ENCODE measurements at places on chromosomes 1 and 21.
A peak's percentile ranks its signal among the peaks of the same experiment; 100 is the strongest.

- no peak for DNase-seq
These were observed 1.2 kb downstream of the SDHB start for GRCh38 chr1:17052641-17053040.

- no peak for DNase-seq
These were observed 303.2 kb downstream of the RWDD3 start for GRCh38 chr1:95537176-95537575.

DNA sequence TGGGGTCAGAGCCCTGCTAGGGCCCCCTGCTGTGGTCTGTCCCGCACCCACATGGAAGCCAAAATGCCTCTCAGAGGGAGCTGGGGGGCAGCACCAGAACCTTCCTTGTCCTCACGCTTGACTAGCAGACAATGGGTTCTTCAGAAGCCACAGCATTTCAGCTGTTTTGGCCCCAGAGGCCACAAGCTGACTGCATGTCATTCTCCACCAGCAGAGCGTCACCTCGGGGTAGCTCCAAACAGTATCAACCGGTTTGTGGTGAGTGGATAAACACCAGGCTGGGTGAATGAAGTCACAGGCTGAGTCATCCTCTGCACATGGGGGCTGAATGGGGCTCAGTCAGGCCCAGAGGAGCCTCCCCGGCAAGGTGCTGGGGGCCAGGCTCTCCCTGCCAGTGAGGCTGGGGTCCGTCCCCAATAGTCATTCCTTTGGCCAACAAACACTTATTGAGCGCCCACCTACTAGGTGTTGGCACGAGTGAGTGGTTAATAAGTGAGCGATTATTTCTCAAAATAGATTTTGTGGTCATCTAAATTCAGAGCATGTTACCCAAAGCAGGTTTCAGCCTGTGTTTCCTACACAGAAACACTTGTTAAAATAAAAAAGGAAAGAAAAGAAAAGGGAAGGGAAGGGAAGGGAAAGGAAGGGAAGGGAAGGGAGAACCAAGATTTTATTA lies 9.1 kb downstream of the OLIG1 start:
- peak; percentile 89 for DNase-seq

DNA sequence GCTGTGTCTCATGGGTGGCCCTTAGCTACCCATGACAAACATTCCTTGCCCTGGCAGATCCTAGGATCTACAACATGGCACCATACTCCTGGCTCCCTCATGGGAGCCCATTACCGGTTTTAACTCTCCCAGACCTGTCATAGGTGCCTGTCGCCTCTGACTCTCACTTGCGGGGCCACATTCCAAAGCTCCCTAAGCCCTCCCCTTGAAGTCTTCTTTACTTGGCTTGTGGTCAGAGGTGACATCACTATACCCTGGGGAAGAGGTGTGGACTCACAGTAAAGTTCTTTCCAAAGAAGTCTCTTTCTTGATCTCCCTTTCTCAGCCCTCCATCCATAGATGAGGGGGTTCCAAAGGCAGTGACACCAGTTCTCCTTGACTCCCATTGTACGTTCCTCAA lies 5.4 kb upstream of the SLAMF9 start:
- no peak for DNase-seq

DNA sequence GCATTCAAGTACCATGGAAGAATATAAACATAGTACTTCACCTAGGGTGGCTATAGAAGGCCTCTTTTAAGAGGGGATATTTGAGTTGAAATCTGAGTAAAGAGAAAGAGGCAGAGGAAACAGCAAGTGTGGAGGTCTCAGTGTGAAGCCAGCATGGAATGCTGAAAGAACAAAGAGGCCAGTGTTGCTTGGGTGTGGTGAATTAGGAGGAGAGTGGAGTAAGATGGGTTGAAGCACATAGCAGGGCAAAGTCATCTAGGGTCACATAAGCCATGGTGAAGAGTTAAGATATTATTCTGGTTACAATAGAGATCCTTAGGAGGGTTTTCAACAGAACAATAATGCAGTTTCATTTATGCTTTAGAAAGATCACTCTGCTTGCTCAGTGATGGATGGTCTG lies 37.5 kb downstream of the C1orf141 start:
- DNase-seq: no peak

- no peak for DNase-seq
These were observed 12.0 kb downstream of the CREG1 start for GRCh38 chr1:167541610-167542009.

DNA sequence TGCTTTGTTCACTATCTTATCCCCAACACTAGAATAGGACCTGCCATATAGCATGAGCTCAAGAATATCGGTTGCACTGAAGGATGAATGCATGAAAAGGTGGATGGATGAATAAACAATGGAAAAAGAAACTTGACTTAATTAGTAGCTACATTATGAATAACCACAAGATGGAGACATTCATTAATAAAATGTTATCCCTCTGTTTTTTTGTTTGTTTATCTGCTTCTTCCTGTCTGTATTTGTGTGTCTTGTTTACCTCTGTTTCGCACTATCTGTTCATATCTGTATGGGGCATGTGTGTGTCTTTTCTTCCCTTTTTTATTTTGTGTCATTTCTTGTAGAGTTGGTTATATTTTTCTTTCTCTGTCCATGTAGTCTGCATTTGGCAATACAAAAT lies 1.1 kb upstream of the OR14I1 start:
- DNase-seq: no peak

- DNase-seq: no peak
These were observed 40.8 kb upstream of the POFUT2 start for GRCh38 chr21:45328198-45329091.

DNA sequence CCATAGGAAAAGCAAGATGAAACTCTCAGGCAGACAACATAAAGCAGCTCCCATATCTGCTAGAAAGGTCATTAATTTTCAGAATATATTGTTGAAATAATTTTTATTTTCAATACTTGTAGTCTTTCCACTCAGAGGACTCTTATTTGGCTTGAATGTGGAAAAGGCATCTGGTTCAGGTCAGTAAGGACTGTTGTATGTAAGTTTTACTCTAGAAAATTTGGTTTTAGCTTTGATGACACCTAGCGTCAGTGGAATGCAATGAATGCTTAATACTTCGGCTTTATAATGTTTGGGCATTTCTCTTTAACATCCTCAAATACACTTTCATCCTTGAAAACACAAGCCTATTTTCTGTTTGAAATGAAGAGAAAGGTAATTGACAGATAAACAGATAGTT lies 63.3 kb downstream of the LRRC40 start:
- DNase-seq: no peak

- DNase-seq: peak; percentile 15
These were observed 183.8 kb downstream of the DHRS3 start for GRCh38 chr1:12434174-12434573.

DNA sequence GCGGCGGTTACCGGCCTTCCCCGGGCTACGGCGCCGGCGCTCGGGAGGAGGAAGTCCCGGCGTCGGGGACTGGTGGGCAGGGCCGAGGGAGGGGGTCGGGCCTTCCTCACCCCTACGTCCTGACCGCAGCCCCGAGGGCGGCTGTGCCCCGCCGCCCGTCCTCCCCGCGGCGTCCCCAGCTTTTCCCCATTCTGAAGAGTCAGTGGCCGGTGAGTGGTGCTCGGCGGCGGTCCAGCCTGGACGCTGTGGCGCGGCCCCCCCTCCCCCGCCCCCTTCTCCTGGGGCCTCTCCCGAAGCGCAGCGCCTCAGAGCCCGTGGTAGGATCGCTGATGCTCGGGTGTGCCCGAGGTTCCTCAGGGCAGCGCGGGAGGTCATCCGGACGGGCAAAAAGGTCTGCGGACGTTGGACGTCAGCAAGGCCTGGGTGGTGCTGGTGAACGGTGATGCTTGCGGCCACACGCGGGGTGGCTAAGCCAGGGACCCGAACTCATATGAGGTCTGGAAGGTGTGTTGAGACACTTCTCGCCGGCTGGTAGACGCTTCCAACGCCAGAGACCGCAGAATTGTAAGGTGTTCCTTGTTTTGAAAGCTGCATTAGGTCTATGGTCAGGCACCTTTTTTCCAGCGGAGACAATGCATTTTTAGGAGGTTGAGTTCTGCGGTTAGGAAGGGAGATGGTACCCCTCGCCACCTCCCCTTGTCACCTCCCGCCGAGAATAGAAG lies 725 bp downstream of the SLC25A33 start:
- peak; percentile 77 for DNase-seq

DNA sequence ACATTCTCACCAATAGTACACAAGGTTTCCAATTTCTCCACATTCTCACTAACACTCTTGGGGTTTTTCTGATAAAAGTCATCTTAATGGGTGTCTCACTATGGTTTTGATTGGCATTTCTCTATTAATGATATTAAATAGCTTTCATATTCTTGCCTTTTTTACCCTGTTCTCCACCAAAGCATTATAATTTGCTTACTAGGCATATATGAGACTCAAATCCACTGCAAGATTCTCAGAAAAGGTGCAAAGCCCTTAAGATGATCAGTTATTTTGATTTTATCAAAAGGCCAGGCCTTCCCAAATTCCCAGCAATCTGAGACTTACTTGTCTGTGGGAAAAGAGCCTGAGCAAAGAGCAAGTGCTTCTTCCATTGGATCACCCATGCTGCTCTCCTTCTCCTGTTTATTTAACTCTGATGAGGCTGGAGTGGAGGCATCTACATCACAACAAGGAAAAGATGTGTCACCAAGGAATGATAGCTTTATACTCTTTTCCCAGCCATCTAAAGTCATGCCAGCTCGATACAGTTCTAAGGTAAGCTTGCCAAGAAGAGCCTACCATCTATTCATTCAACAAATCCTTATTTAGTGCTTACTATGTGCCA lies 24.6 kb downstream of the CLSPN start:
- DNase-seq: no peak

GRCh38 chr21:42145569-42146272 lies 73.2 kb upstream of the ABCG1 start:
- peak; percentile 88 for DNase-seq

DNA sequence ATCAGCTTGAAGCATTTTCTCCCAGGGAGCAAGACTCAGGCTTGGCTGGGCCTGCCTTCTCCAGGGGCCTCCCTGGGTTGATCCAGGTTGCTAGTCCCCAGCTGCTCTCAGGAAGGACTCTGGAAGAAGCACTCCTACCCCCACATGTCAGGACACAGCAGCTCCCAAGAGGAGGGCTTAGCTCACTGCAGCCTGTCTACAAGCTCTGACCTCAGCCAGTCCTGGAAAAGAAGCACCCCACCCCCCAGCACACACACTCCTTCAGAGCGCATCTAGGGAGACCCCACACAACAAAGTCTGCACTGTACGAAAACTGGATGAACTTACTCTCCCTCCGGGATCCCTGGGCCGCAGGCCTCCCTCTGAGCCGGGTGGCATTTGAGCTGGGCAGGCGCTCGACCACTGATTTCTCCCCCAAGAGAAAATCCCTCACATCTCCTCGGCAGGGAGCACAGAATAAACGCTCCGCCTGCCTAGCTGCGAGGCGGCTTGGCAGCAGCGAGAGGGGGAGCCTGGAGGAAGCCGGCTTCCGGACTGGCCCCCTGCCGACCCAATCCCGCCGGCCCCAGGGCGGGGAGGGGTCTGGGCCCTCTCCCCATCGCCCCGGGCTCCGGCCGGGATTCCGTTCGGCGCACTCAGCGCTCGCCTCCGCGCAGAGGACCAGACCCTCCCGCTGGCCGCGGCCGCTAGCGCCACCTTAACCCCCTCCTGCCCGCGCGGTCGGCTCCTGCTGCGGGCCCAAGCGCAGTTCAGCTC lies at the start of gene KCNA2:
TSS of gene KCNA2 (minus strand) at position 458 of the 756 bp plus-strand sequence. CDS start 1,576 bp downstream, outside the sequence.
- no peak for DNase-seq

DNA sequence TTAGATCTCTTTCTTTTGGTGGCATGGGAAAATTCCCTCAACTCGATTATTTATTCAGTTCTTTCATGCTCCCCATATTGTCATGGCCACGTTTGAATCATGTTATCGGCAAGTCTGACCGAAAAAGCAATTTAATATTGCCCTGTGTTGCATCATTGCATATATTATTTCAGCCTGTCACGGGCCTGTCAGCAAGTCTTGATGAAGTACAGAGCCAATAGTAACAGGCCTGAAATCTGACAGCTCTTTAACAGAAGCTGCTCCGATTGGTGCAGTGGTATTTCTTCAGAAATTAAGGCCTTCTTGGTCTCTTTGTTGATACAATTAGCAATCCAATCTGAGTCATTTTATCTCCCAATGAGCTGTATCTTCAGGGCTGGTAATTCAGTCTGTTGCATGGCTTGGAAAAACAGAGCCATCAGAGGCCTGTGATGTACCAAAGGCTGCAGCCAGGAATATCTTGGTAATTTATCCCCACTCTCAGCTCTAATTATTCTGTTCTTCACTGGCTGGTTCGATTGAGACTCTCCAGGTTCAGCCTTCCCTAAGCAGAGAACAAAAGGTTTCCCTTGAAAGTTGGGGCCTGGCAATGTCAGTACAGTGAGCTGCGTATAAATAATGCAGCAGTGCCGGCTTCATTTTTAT lies 149.5 kb downstream of the FGGY start:
- no peak for DNase-seq

- DNase-seq: no peak
These were observed 186.4 kb downstream of the MRPL39 start for GRCh38 chr21:25420831-25421230.

DNA sequence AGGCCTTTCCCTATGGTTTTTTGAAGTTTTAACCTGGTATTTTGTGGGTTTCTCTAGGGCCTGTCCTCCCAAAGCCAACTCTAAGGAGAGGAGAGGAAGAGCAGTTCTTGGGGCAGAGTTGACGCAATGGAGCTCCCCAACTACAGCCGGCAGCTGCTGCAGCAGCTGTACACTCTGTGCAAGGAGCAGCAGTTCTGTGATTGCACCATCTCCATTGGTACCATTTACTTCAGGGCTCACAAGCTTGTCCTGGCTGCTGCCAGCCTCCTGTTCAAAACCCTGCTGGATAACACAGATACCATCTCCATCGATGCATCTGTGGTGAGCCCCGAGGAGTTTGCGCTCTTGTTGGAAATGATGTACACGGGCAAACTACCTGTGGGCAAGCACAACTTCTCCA lies 38.2 kb downstream of the ZBTB40 start:
- no peak for DNase-seq

DNA sequence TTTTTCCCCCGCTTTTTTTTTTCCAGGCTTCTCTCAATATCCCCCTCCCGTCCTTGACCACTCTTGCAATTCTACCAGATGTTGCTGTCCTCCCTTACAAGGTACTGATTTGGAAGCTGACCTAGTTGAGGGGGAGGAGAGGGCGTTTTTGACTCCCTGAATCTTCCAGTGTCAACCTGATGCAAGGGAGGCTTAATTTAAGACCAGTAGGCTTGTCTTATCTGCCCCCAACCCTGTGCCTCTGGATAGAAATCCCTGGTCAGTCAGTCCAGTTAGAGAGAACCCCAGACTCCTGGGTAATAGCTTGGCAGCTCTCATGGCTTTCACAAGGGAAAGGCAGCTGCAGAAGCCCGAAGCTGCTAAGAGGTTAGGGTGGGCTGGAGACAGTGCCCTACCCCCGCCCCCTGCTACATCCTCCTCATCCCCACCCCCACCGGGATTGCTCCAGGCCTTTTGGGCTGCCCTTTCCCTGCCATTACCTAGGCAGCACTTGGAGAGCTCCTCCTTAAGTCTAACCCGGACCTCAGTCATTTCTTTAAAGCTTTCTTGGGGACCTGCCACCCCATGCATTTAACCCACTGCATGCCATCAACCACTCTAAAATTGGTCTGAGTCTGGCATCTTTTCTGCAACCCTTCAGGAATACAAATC lies 3.6 kb downstream of the ACKR1 start:
- DNase-seq: no peak

GRCh38 chr1:204578867-204579664 lies 62.9 kb downstream of the MDM4 start:
- DNase-seq: peak; percentile 74

GRCh38 chr1:118339400-118340124 lies 154.5 kb upstream of the SPAG17 start:
- no peak for DNase-seq

Data from GM10248 (cell line).